Left ventricle myocardium inferior (tissue), 1 donor: ENCODE measurements at places on chromosomes 1 and 21. TPM values are rescaled to one million over a fixed set of nuclear protein-coding genes. Genes with fewer than 3 reads are reported as not detected.

SIM2 gene
- total RNA-seq, result not detected

DNA sequence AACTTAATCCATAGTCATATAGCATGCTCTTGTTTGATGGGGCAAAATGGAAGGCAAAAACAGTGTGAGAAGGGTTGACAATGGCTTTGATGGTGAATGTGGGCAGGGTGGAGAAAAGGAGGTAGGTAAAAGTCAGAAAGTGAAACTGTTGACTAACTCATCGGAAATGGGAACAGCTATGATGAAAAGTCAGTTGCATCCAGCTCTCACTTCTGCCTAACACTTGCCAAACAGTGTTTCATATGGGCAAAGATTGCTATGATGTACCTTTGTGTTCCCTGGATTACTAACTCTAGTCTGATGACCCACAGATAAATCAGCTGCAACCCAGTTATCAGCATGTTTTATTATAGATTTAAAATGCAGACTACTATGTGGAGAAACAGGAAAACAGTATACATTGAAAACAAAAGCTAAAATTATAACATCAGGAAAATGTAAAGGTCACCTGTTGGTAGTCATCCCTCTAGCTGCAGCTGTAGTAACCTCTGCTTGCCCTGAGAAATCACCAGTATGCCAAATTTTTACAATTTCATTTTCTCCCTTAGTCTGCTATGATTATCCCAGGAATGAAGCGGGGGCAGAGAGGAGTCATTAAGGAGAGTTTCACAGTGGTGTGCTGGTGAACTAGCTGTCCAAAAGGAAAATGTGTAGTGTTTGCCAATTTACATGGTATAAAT, 11.7 kb downstream of the TNFSF18 start:
- no peaks in the 10 kb centered on the region for H3K27me3 ChIP-seq
- DNase-seq, result no peak
- no peak overlapping the region for H3K27ac ChIP-seq
- H3K4me1 ChIP-seq, result no peaks in the 10 kb centered on the region
- H3K4me3 ChIP-seq, result no peak overlapping the region

DNA sequence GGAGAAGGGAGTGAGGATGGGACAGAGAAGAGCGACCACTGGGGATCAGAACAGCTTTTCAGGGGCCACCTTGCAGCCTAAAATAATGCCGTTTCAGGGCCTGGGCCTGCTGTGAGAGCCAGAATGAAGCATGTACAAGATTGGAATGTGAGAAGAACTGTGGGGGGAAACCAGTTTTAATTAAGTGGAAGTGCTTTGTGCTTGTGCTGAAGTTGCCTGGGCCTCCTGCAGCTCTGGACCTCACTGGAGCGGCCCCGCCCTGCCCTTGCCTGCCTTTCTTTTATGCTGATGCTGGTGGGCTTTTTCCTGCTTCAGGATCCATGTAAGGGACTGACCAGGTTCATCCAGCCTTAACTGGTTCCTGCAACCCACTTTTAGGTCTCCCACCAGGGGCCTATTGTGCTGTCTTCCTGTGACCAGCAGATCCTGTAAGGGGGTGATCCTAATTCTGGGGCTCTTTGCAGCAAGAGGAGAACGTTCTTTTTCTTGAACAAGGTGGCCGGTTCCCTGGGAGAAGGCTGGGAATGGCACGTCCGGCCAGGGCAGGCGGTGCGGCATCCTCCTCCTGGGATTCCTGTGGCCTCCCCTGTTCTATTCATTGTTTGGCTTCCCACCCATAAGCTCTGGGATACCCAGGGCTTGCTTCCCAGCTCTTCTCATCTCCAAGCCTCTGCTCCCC, 3.2 kb downstream of the C1orf226 start:
- no peaks in the 10 kb centered on the region for H3K4me1 ChIP-seq
- no peaks in the 10 kb centered on the region for H3K27me3 ChIP-seq
- no peak overlapping the region for H3K4me3 ChIP-seq
- H3K27ac ChIP-seq, result no peak overlapping the region
- DNase-seq, result no peak
- no peaks in the 10 kb centered on the region for H3K36me3 ChIP-seq

TIE1 gene
- 25.1 TPM for total RNA-seq

AMY1A gene
- not detected for total RNA-seq

GRCh38 chr1:210687582-210688279, 359.0 kb downstream of the HHAT start:
- H3K27ac ChIP-seq, result no peak overlapping the region
- no peaks in the 10 kb centered on the region for H3K27me3 ChIP-seq
- DNase-seq, result no peak
- H3K4me3 ChIP-seq, result no peak overlapping the region

DNA sequence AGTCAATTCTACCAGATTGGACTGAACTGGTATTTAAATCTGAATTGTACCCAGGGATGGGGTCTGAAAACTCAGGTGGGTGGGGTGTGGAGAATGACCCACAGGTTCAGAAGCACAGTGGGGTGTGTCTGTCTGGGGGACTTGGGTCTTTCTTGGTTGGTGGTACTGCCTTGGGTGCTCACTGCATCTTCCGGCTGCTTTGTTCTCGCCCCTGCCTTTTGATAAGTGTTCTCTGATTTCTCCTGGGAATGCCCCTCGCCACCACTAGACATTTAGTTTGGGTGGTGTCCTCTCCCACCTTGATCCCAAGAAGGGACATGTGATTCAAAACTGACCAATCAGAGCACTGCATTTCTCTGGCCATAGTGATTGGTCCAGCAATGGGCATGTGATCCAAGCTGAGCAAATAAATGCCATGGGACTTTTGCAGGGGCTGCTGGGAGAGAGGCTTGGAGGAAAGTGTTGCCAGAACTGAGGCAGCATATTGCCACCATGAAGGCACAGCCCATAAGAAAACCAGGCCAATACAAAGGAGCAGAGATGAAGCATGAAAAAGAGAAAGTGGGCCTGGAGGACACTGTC, 270.5 kb downstream of the NPHP4 start:
- H3K27me3 ChIP-seq, result peaks cover 62% of the 10 kb centered on the region
- DNase-seq, result no peak
- no peaks in the 10 kb centered on the region for H3K36me3 ChIP-seq
- H3K4me3 ChIP-seq, result no peak overlapping the region

DNA sequence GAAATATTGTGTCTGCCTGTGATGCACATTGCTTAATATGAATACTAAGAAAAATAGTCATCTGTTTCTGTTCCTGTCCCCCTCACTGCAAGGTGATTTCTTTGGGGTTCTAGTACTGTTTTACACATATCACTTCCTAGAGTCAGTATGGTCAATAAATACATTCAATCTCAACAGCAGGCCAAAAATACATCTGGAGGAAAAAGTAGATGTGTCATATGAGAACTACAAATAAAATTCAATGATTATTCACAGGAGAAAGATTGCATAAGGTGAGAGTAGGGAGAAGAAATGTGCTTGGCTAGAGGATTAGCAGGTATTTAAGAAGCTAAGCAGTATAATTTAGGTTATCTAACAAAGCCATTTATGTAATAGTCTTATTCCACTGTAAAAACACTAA, 45.3 kb upstream of the SAMSN1 start:
- no peak overlapping the region for H3K4me3 ChIP-seq
- no peaks in the 10 kb centered on the region for H3K36me3 ChIP-seq
- DNase-seq, result no peak
- no peak overlapping the region for H3K27ac ChIP-seq
- H3K4me1 ChIP-seq, result no peaks in the 10 kb centered on the region

GRCh38 chr1:200282497-200283122, 127.2 kb downstream of the ZNF281 start:
- H3K36me3 ChIP-seq, result no peaks in the 10 kb centered on the region
- H3K4me1 ChIP-seq, result no peaks in the 10 kb centered on the region
- H3K27ac ChIP-seq, result no peak overlapping the region
- no peak for DNase-seq
- no peak overlapping the region for H3K4me3 ChIP-seq

DNA sequence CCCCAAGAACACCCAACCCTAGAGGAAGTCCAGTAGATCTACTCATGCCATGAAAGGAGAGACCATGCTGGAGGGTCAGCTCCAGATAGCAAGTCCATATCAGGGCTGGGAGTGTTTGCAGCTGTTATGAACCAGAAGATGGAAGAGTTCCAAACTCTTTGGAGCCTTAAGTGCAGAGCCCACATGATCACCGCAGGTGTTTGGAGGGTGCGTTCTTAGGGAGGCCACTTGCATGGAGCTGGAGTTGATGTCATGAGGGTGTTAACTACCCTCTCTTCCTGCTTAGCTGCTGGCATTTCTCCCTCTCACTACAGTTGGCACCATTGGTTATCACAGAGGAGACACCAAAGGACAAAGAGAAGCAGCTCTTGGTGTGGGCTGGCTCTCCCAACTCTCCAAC, 616.9 kb downstream of the AJAP1 start:
- no peak for DNase-seq
- H3K4me3 ChIP-seq, result no peak overlapping the region
- H3K4me1 ChIP-seq, result no peaks in the 10 kb centered on the region
- no peak overlapping the region for H3K27ac ChIP-seq

UBAP2L gene
- total RNA-seq, result 101 TPM

GRCh38 chr1:225749706-225750105, 27.9 kb upstream of the SRP9 start:
- no peaks in the 10 kb centered on the region for H3K36me3 ChIP-seq
- DNase-seq, result no peak
- no peak overlapping the region for H3K4me3 ChIP-seq
- no peaks in the 10 kb centered on the region for H3K27me3 ChIP-seq

DNA sequence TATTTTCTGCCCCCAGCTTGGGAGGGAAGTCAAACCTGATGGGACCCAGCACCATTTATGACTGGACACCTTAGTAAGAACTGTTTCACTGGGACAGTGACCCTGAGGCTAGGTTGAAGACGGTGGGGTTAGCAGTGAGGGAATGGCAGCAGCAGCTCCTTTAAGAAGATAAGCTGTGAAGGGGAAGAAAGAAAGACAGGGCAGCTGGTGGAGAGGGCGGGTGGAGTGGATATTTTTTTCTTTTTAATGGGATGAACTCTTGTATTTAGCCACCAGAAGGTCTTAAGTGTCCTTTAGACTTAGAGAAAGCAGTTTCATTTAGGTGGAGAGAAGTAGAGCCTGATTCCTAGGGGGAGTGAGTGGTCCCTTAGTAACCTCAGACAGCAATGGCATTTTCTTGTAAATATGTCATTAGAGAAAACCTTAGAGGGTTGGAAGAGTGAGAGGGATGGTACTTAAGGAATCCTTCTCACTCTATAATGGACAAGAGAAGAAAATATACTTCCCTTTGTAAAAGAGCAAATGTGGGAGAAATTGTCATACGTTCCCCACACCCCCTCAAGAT, 187.5 kb downstream of the HHAT start:
- H3K27ac ChIP-seq, result no peak overlapping the region
- no peak for DNase-seq
- no peaks in the 10 kb centered on the region for H3K27me3 ChIP-seq
- no peak overlapping the region for H3K4me3 ChIP-seq
- no peaks in the 10 kb centered on the region for H3K4me1 ChIP-seq

DNA sequence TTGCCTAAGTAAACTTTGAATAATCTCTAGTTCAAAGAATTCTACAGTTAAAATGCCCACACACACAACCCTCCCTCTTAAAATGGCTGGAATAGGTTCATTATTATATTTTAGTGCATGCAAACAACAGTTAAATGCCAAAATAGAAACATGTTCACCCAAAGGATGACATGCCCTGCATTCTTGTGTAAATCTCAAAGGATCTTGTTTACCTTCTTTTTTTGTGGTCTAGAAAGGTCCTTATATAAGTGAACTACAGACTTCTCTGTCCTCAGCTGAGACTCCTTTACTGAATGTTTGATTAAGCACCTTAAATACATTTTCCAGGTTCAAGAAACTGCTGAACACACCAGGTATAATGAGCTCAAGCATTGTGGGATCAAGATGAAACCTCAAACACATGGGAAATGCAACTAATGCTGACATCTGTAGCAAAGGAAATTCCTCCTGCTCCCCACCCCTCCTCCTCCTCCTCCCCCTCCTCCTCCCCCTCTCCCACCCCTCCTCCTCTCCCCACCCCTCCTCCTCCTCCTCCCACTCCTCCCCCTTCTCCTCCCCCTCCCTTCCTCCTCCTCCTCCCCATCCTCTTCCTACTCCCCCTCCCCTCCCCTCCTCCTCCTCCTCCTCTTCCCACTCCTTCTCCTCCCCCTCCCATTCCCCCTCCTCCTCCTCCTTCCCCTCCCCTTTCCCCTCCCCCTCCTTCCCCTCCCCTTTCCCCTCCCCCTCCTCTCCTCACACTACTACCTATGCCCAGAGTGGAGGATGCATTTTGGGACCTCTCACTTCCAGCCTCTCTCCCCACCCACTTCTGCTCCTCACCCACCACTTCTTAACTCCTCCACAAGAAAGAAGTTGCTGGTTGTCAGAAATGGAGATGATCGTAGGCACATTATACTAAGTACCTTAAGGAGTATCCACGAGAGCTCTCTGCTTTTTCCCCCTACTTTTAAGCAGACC, 233.9 kb downstream of the MRPL39 start:
- no peak overlapping the region for H3K27ac ChIP-seq
- no peak for DNase-seq
- no peaks in the 10 kb centered on the region for H3K36me3 ChIP-seq
- no peaks in the 10 kb centered on the region for H3K4me1 ChIP-seq
- H3K4me3 ChIP-seq, result no peak overlapping the region
- H3K27me3 ChIP-seq, result no peaks in the 10 kb centered on the region

GRCh38 chr1:56068908-56069307, 510.5 kb downstream of the PLPP3 start:
- DNase-seq, result no peak
- no peak overlapping the region for H3K4me3 ChIP-seq
- H3K27ac ChIP-seq, result no peak overlapping the region

DNA sequence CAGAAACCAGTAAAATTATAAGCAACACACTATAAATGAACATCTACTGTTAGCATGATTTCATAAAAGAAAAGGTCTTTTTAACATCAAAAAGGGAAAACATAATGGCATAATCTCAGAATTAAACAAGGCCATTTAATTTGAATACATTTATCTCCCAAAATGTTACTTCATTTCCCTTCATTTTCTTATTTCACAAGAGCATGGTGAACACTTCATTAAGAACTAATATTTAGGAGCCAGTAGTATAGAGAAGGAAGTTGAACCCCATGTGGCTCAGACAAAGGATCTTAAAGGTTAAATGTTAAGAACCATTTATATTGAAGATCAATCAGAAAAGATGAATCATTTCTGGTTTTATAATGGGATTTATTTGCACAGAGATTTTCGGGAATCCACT, 981.7 kb downstream of the TTLL7 start:
- no peak overlapping the region for H3K4me3 ChIP-seq
- H3K27me3 ChIP-seq, result no peaks in the 10 kb centered on the region
- H3K4me1 ChIP-seq, result peaks cover 12% of the 10 kb centered on the region
- no peak for DNase-seq

RNASEL gene
- total RNA-seq, result 3.5 TPM

COL24A1 gene
- total RNA-seq, result 0.74 TPM

KCNK2 gene
- 0.08 TPM for total RNA-seq

DNA sequence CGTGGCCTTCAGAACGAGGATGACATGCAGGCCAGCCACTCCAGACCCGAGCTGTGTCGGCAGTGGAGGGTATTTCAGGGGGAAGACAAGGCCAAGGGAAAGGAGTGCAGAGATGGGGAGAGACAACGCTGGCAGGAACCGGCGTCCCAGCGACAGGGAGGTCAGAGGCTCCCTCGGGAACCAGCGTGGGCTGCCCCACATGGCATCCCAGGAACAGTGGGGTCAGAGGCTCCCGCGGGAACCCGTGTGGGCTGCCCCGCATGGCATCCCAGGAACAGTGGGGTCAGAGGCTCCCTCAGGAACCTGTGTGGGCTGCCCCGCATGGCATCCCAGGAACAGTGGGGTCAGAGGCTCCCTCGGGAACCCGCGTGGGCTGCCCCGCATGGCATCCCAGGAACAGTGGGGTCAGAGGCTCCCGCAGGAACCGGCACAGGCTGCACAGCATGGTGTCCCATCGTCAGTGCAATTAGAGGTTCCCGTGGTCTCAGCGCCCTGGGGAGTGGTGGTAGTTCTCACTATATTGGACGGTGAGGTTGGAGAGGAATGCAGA, 43.0 kb downstream of the SLC19A1 start:
- no peak overlapping the region for H3K4me3 ChIP-seq
- DNase-seq, result peak; percentile 13
- peaks cover 53% of the 10 kb centered on the region for H3K36me3 ChIP-seq
- H3K4me1 ChIP-seq, result no peaks in the 10 kb centered on the region
- no peaks in the 10 kb centered on the region for H3K27me3 ChIP-seq
- no peak overlapping the region for H3K27ac ChIP-seq
